ENCODE measurements at places on chromosomes 12 and 14.

DNA sequence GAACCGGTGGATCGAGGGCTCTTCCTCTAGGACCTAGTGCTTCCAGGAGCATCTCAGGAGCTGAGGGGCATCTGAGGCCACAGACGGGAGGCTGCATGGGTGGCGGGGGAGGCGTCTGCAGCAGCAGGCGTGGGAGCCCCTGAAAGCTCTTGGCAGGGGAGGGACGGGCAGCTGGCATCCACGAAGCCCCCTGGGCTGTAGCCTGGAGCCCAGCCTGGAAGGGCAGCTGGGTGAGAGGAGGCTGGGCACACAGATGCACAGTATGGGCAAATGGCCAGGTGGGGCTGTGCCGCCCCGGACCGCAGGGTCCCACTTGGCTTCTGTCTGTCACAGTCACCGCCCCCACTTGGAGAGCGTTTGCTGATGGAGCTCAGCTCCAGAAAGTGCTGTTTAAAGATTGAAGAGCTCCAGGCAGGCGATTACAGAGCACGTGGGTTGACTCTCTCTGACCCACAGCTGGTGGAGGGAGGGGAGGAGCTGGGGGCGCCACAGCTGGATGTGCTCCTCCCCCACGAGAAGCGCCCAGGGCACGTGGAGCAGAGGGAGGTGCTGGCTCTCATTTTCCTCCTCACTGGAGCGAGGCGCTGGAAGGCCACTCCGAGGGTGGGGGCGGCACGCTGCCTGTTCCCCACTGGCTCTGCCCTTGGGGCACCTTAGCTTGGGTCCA, 155.0 kb upstream of the C14orf180 start:
- no peak for DNase-seq

DNA sequence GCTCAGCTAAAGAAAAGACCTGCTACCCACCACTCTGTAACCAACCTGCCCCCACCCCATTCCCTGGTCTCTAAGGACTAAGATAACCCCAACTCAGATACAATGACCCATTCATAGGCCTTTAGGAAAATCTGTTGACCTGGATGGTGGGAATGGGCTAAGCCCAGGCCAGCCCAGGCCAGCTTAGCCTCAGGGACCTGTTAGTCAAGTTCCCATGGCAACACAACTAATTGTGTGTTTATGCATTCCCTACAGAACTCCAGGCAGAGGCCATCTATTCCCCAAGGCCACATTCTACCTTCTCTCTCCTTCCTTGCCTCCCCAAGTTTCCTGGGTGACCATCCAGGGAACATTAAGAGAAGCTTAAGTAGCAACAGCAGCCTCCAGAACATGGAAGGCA, 16.1 kb upstream of the KRT8 start:
- DNase-seq, result no peak

DNA sequence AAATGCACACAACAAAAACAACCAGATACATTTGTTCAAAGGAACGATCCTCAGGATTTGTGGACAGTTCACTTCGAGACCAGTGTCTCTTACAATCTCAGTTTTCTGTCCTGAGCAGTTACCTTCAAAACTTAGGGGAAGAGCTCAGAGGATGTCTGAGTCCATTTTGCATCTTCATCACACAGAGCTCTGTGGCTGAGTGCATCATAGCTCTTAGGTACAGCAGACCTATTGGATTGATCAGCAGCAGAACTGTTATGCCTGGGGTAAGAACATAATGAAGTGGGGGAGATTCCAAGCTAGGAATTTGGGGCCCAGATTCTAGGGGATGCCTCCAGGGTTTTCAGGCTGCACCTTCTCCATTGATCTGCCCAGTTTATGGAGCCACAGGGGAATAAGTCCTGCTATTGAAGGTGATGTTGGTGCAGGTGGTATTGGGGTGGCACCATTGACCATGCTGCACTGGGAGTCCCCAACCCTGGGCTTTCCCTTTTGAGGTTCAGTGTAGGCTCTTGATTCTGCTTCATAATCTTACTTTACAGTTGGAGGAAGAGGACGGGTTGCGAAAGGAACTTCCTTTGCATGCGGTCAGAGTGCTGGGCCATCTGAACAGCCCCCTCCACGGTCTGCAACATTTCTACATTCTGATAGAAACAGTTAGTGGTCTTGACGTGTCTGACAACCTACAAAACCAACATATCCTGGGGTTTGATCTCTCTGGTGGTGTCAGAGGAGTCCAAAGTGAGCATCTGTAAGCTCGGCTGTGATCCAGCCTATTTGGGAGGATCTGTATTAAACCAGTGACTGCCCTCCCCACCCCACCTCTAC, 112.8 kb downstream of the CHST11 start:
- peak; percentile 29 for DNase-seq

- DNase-seq, result no peak
Observed at GRCh38 chr12:92623386-92623785, 79.4 kb upstream of the PLEKHG7 start.

GRCh38 chr14:85442996-85443395, 86.9 kb upstream of the FLRT2 start:
- DNase-seq, result no peak

DNA sequence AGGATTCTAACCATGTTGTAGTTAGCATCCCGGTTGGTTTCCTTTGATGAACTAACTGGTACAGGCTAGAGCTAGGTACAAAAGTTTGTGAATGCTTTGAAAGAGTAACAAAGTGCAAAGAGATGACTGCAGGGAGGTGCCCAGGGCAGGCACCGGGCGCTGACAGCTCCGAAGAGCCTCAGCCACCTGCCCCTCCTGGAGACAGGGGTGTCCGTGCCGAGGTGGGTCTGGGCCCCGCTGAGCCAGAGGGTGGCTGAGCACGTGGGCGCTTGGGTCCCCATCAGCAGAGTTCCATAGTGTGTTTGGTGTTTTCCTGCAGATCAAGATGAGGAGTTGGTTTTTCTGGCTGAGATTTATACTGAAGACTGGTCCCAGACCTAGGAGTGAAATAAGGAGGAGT, 19.9 kb downstream of the PRKAB1 start:
- DNase-seq, result no peak

DNA sequence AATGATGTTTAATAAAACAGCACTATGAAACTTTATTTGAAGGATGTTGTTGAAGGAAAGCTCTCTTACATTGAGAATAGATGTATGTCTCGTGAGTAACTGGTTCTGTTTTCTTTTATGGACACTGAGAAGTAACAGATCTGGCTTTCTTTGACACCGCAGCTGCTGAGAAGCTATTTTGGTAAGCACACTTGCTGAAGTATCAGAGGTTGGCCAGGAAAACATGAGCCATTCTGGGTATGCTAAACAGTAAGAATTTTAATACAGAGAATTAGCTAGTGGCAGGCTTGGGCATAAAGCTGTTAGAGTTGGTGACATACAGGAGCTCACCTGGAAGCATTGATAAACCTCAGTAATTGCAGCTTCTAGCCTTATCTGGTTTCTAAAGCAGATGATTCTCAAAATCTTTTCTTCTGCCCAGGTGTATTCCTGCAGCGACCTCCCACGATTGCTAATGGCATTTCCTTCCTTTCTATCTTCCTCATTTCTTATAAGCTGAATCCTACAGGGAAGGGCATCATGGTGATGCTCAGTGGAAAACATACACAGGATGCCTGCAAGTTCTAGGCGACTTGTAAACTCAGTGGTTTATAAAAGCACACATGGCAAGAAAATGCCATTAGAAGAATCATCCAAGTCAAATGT, 291.6 kb upstream of the SLC16A7 start:
- DNase-seq, result no peak

GRCh38 chr12:116964054-116965050, 53.6 kb downstream of the FBXW8 start:
- DNase-seq, result no peak

DNA sequence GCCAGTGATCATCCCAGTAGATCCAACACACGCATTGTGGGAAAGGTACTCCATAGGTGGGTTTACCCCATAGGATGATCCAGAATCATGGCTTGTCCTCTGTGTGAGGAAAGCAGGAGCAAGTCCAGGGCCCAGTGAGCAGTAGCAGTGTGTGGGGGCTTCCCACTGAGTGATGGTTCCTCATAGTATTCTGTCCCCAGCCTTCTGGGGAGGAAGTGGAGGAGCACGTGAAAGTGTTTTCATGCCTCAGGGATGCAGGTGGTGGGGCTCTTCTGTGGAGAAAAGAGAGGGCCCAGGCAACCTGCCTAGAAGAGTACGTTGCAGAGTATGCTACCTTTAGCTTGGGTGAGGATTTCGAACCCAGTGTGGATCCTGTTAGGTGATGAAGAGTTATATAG, 56.5 kb downstream of the SUSD6 start:
- no peak for DNase-seq

- no peak for DNase-seq
Observed at GRCh38 chr12:2258025-2258424, 205.2 kb downstream of the CACNA1C start.

DNA sequence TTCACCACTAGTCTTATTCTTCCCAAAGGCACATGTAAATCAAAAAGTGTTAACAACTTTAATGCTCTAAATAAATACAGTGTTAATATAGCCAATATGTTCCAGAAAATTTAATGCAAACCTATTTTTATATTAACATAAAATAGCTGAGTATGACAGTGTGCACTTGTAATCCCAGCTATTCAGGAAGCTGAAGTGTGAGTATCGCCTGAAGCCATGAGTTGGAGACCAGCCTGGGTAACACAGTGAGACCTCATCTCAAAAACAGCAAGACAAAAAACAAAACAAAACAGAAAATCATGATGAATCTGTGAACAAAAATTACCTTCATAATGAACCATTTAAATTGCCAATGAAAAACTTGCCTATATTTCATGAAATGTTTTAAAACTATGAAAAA, 798.9 kb downstream of the SLC6A15 start:
- no peak for DNase-seq

DNA sequence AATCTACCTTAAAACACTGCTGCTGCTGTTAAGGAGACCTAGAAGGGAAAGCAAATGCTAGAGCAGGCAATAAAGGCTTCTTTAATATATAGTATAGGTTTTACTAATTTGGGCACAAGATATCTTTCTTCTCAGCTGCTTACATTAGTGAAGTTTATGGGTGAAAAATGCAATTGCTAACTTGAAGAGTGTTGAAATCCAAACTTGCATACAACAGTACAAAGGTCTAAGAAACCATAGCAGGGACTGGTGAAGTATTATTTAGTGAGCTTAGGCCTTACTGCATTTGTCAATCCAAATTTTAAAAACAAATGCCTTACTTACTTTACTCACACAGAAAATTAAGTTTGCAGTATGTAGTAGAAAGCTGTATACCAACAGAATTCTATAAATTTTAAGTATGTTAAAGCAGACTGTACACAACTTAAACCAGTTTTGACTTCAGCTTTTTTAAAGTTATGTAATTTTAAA, 1.4 kb upstream of the AP4S1 start:
- no peak for DNase-seq

DNA sequence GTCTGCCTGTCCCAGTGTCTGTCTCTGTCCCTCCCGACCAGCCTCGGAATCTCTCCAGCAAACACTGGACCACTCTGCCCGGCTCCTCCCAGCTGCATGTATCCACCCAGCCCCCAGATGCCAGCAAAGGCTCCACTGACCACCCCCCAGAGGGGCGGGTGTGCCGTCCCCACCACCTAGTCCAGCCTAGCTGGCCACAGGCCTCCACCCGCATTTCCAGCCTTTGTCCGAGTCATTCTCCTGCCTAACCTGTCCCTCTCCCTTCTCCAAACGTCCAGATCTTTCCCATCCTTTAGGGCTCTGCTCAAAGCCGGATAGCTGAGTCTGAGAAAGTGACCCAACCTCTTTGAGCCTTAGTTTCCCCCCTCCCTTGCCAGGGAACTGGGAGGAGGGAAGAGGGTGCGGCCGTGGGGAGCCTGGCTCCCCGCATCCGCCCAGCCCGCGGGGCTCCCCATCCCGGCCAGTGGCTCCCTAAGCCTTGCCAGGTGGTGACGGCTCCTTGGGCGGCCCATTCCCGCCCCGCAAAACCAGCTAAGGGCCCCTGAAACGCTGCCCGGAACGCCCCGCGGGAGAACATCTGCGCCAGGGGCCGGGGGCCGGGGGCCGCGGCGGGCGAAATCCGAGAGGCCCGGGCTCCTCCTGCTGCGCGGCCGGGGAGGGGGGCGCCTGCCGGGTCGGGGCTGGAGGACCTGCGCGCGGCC, 34.6 kb upstream of the ANKRD9 start:
- DNase-seq, result no peak

DNA sequence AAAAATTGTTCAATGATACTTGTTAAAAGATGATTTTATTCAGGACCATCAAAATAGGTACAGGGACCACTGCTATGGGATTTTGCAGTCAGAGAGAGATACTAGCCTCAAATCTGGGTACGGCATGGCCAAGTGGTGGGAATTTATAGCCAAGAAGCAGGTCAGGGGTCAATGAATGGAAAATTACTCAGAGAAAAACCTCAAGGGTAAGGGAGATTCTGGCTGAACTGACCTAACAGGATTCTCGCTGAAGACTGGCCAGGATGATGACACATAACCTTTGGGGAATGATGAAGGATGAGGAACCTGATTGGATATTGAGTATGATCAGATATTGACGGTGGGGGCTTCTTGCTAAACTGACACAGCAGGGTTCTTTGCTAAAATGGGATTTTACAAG, 32.7 kb downstream of the DEPDC4 start:
- no peak for DNase-seq

DNA sequence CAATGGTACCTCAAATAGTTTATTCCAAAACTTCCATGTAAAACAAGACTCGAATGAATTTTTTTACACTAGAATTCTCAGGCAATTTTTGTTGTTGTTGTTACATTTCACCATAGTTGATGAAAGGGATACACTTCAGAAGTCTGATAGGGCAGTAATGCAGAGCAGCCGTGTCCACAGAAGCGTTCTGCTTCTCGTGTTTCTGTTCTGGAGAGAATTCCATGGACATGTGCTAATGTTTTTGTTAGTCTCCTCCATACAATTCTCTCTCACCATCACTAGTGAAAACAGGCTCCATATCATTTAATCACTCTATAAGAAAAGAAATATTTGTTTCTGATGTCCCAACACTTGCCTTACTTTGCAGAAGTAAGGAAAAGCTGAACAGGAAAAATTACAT, 606.1 kb downstream of the SLC16A7 start:
- no peak for DNase-seq

DNA sequence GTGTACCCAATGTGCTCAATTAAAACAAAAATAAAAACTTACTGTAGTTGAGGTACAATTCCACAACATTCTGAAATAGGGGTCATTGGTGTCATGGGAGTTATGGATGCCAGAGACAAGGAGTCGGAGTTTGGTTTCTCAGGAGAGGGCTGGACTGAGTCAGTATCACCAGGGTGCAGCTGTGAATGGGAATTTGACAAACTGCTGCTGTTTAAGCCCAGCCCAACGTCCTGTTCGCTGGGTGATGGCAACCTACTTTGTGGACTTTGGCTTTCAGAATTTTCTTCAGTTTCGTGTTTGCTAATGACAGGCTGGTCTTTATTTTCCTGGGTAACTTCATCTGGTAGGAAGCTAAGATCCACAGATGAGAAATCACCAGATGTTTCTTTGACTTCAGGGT, 3.9 kb downstream of the TBPL2 start:
- DNase-seq, result no peak

- no peak for DNase-seq
Observed at GRCh38 chr14:24377657-24378056, 9.7 kb downstream of the NFATC4 start.

- no peak for DNase-seq
Observed at GRCh38 chr12:49541140-49541861, 2.5 kb downstream of the KCNH3 start.

Data from T-helper 9 cell (primary cell).